ELR (cell line): ENCODE measurements at places on chromosomes 1 and 21.

- peak; percentile 92 for DNase-seq
Observed at GRCh38 chr1:84156210-84156621, 12.1 kb downstream of the PRKACB start.

DNA sequence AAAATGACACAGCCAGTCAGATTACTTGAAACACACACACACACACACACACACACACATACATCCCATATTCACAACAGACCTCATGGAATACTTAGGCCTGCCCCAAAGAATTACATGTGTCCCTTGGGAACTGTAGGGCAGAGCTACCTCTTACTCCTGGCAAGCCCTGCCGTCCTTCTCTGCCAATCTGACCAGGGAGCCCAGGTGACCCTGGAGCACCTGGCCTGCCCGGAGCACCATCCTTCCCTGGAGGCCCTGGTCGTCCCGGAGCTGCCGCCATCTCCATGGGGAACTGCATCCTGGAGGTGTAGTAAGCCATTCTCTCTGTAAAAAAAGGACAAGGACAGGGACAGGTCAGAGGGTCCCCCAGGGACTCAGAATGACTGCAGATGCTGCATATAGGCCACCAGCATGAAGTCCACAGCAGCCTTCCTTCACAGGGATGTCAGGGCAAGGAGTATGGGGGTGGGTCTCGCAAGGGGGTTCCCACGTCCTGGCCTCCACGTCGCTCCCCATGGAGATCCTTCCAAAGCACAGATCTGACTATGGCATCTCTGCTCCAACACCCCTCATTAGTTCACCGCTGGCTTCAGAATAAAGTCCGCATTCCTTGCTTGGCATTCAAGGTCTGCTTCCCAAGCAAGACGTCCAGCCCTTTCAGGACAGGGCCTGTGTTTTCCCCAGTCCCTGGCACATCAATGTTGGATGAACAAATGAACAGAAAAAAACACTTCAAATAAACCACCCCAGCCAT lies 9.2 kb upstream of the PEF1 start:
- no peak for DNase-seq

DNA sequence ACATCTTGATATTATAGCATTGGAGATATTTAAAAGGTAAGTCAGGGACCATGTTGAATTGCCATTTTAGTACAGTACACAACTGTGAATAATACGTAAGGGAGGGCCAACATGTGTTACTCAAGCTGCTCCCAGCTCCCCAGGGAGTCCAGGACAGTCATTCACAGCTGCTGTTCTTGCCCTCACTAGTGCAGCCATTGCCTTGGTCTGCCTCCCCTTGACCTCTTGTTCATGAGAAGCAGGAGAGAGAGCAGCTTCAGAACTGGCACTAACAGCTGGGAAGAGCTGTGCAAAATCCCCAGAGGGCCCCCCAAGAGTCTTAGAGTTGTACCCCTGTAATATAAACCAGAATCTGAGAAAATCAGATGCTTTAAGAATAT lies 16.4 kb downstream of the TCEANC2 start:
- DNase-seq = peak; percentile 23

DNA sequence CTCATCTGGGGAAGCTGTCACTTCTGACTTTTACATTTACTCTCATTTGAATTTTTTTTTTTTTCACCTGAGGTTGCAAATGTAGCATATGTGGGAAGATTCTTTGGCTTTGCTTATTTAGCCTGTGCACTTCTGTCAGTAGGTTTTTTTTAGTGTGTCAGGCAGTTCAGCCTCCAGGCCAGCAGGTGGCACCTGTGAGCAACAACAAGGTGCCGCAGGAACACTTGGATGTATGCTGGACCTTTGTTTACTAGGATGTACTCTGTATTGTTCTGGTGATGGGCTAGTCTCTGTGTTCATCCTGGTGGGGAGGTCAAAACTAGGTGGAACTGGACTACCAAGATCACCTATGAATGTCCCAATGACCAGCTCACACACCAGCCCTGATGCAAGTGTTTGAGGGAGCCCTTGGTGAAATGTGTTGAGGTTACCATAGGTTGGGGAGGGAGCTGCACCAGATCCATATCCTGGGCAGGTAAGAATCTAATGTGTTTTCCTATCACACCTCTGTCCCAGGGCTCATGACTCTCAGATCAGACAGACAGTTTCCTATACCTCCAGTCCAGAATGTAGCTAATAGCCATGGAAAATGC lies 618.2 kb downstream of the BRINP3 start:
- DNase-seq = no peak

- DNase-seq = no peak
Observed at GRCh38 chr1:212328248-212328647, 43.0 kb downstream of the PPP2R5A start.

- peak; percentile 51 for DNase-seq
Observed at GRCh38 chr21:42025376-42026081, 15.4 kb upstream of the ZBTB21 start.

DNA sequence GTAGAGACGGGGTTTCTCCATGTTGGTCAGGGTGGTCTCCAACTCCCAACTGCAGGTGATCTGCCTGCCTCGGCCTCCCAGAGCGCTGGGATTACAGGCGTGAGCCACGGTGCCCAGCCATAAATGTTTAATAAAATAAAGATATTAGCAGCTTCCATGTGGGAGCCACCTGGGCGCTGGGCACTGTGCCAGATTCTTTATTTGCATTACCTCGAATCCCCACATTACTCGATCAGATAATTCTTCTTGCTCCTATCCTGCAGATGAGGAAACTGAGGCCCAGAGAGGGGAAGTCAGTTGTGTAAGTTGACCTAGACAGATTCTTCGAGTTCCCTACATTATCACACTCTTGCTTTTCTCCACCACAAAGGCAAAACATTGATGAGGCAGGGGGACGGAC lies 24.9 kb upstream of the TENT5B start:
- DNase-seq = no peak

- no peak for DNase-seq
Observed at GRCh38 chr1:169098380-169098779, 8.1 kb upstream of the ATP1B1 start.

GRCh38 chr1:61388566-61388965 lies 306.2 kb downstream of the NFIA start:
- peak; percentile 1 for DNase-seq

GRCh38 chr1:153598309-153599172 lies 14.4 kb downstream of the S100A16 start:
- peak; percentile 89 for DNase-seq

GRCh38 chr1:22808676-22809483 lies 98.2 kb downstream of the EPHB2 start:
- peak; percentile 87 for DNase-seq

- peak; percentile 8 for DNase-seq
Observed at GRCh38 chr1:246383791-246384190, 123.3 kb downstream of the SMYD3 start.

GRCh38 chr1:78718566-78718965 lies 68.9 kb downstream of the IFI44 start:
- DNase-seq = peak; percentile 63

GRCh38 chr1:22108339-22109105 lies 34.4 kb downstream of the WNT4 start:
- no peak for DNase-seq

DNA sequence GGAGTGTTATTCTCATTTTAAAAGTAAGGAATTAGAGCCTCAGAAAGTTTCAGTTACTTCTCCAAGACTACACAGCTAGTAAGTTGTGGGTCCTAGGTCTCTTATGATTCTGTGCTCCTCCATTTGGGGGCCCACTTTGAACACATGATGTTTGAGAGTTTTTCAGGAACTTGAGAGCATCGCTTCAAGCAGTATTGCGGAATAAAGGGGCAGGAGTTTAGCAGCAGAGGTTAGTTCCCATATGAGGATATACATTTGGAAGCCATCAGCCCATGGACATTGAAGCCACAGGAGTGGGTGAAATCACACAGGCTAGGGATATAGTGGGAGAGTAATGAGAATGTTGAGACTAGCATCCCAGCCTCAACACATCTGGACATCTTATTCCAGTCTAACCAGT lies 143.2 kb downstream of the RASAL2 start:
- DNase-seq = no peak

GRCh38 chr1:1881727-1882126 lies 9.2 kb downstream of the GNB1 start:
- DNase-seq = no peak

DNA sequence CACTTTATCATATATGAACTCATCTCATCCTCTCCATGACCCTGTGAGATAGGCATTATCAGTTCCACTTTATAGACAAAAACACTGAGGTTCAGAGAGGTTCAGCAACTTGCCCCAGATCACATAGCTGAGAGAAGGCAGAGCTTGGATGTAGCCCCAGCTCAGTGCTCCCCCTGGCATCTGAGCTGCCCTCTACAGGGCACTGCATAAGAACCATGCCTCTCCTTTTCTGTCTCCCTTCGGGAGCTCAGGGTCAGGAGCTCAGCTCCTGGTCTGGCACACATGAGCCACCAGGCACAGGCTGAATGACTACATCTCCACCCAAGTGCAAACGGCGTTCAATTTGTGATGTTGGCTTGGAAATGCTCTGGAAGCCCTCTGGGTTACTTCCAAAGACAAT lies 16.9 kb downstream of the RAB7B start:
- no peak for DNase-seq

DNA sequence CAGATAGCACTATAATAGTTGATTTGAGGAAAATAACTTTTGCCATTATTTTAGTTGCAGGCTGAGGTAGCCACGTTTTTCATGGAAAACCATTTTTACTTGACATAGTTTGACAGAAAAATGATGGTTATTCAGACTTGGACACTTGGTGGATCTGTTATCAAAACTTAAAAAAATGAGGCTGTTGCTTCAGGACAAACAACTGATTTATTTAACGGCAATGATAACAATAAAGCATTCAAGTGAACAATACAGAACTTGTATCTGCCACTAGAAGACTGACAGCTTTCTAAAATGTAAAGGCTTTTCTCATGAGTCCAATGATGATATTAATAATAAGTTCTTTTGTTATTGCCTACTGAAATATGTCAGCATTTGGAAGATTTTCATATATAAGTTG lies 322.9 kb downstream of the BRINP3 start:
- DNase-seq = no peak

GRCh38 chr1:100309863-100310262 lies 42.4 kb upstream of the CDC14A start:
- DNase-seq = no peak

- no peak for DNase-seq
Observed at GRCh38 chr1:232426801-232427200, 203.1 kb downstream of the SIPA1L2 start.

- DNase-seq = peak; percentile 98
Observed at GRCh38 chr1:8211883-8212579, 105.9 kb upstream of the SLC45A1 start.

DNA sequence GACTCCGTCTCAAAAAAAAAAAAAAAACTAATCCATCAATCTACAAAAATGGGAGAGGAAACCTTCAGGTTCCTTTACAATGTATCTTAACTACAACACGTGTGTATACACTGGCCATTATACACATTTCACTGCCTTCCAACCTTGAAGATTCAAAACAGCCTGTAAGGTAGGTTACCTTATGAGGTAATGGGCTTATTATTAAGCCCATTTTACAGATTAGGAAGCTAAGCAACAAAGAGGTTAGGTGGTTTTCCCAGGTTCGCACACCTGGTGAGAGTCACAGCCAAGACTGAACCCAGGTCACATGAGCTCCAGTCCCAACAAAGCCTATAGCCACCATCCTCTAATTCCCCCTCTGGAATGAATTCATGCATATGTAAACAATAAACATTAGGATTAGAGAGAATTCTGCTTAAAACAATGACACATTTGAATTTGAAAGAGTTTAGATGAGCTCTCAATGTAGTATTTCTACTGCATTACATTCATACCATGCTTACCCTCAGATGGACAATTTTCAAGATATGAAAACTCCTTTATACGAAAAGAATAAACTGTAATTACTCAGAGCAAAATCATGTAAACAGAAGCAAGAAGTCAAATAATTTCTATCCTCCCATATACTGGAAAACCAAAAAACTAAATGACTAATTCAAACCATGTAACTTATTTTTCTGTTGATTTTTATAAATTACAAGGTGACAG lies 54.8 kb downstream of the EIF4G3 start:
- peak; percentile 6 for DNase-seq

- no peak for DNase-seq
Observed at GRCh38 chr1:241944300-241944699, 13.3 kb upstream of the BECN2 start.

DNA sequence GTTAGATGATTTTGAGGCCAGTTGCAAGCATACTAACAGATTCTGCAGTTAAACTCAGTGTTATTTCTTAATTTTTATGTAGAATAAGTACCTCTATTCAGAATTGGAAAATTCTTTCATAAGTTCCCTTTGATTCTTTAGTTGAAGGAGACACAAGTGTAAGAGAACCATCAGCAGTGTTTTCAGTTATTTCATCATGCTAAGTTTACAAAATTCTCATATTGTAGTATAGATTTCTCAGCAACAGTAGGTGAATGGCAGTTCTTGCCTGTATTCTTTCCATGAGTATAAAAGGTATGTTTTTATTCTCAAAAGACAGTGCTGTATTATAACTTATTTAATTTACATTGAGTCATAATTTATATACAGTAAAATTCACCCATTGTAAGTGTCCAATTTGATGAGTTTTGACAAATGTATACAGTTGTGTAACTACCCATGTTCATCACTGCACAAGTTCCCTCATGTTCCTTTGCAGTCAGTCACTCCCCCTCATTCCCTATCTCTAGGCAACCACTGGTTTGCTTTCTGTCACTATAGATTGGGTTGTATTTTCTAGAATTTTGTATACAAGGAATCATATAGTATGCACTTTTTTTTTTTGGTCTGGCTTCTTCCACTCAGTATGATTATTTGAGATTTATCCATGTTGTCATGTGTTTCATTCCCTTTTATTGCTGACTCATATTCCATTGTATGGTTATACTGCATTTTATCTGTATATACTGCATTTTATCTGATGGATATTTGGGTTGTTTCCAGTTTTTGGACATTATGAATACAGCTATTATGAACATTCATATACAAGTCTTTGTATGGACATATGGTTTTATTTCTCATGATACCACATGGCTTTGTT lies 3.9 kb downstream of the RPS6KC1 start:
- DNase-seq = no peak

GRCh38 chr1:90694846-90695245 lies 22.3 kb downstream of the BARHL2 start:
- DNase-seq = no peak

DNA sequence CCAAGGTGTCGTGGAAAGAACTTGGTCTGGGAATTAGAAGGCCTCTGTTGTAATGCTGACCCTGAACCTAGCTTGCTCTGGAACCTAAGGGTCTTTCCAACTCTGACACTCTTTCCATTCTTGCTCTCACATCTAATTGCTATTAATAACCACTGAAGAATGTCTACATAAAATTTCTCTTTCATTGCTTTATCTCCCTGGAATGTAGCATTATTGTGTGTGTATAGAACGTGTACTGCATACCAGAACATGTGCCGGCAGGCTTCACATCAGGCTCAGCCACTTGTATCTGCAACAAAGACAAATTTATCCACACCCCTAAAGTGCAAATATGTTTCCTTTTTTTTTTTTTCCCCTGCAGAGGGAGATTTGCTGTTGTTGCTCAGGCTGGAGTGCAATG lies 13.9 kb upstream of the LAX1 start:
- DNase-seq = peak; percentile 20

- no peak for DNase-seq
Observed at GRCh38 chr1:11531943-11532342, 53.0 kb downstream of the DISP3 start.

- no peak for DNase-seq
Observed at GRCh38 chr1:154407198-154408091, 2.3 kb downstream of the IL6R start.
